ENCODE measurements at places on chromosomes 6 and 20.
A peak's percentile ranks its signal among the peaks of the same experiment; 100 is the strongest.

- DNase-seq = no peak
Observed at GRCh38 chr6:54646951-54647664, 199.5 kb upstream of the FAM83B start.

GRCh38 chr6:115643762-115644161 lies 416.9 kb downstream of the FRK start:
- no peak for DNase-seq

GRCh38 chr6:11538819-11539468 lies 1.4 kb downstream of the TMEM170B start:
- DNase-seq = no peak

- peak; percentile 63 for DNase-seq
Observed at GRCh38 chr6:27720607-27721580, 191.3 kb downstream of the OR2B2 start.

GRCh38 chr20:61930776-61931475 lies 134.8 kb downstream of the TAF4 start:
- DNase-seq = peak; percentile 77

GRCh38 chr20:61349447-61350165 lies 97.5 kb downstream of the CDH4 start:
- DNase-seq = no peak

DNA sequence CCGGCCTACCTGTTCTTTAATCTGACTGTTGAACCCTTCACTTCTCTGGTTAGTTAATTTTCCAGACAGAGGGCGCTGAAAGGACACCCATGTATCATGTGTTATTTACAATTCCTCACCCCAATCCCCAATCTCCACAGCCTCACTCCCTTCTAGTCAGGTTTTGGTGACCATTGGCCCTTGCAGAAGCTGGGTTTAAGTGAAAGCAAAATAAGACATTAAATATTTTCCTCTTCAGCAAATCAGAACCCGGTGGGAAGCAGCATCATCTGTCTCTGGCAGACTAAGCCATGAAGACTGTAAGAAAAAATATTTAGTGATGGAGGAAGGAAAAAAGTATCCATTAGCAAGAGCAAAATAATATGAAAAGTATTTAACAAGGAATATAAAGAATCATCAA lies 9.4 kb upstream of the HLA-DQA1 start:
- DNase-seq = no peak

DNA sequence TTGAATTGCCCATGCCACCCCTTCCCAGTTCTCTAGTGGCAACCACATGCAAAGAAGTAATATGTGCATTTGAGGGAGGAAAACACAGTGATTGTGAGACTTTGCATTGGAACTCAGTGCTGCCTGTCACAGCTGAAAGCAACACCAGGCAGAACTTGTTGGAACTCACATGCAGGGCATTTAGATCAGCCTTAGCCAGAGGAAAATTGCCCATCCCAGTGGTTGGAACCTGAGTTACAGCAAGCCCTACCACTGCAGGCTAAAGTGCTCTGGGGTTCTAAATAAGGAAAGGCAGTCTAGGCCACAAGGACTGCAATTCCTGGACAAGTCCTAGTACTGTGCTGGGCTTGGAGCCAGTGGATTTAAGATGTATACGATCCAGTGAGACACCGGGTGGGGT lies 245.3 kb upstream of the UFL1 start:
- DNase-seq = no peak

- no peak for DNase-seq
Observed at GRCh38 chr6:90080876-90081481, 186.7 kb downstream of the GJA10 start.
